Liver (tissue), 10 donors: ENCODE measurements at places on chromosomes 2 and 18.

DNA sequence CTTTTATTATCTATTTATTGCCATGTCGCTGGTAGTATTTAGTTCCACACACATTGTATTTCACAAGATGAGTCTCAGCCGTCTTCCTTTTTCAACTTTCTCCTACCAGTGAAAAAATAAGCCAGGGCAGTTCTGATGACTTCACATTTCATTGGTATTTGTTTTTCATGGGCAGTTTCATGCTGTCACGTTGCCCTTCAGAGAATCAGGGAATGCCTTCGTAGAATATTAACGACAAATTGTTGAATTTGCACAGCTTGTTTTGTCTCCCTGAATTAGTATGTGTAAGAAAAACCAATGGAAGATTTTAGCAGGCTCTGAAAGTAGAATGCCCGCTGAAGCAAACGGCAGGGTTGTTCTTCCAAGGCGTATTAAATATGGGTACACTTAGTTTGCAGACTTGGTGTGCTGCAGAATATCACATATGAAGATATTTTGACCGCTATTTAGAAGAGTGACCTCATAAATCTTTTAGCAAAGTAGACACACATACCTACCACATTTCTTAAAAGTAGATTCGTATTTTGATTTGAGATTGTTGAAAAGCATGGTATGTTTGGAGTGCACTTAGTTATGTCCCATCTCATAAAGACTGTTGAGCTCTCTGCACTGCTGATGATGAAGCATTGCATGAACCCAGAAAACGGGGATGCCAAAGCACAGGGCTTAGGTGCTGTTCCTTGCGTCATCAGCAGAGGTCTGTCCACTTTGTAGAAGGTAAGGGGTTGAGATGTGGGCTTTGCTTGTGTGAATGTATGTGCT lies 2.9 kb downstream of the NEDD4L start:
- DNase-seq = no peak

DNA sequence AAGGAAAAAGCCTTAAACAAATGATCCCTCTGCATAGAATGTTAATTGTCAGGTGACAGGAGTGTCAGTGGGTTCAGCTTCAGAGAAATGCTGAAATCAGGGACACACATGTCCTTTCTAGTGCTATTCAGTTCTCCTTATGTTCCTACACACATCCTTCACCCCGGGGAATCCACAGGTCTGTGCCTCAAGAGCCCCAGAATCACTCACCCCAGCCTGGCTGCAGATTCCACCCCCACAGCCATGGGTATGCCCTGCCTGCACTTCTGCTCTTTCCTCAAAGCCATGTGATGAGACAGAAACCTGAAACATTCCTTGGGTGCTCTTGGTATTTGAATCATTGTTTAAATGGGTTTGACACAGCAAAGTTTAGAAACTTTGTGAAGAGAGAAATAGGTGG lies 27.4 kb upstream of the FZD7 start:
- DNase-seq = no peak

- no peak for DNase-seq
These were observed 1631.7 kb downstream of the DPP10 start for GRCh38 chr2:116074161-116074560.

- no peak for DNase-seq
These were observed 197.5 kb downstream of the LTBP1 start for GRCh38 chr2:33144243-33144642.

DNA sequence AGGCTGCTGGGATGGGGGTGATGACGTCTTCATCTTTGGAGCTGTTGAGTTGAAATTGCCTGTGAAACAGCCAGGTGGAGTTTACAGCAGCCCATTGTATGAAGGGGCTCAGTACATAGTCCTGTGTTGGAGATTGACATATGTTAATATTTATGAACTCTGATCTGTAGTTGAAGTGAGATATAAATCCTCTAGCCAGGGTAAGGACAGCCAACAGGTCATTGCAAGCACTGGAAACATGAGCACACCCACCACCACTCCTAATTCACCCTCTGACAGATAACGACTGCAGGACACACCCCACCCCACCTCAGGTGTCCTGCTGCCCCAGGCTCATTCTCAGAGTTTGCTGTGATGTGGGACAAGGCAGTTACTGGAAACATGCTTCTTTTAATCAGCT lies 112.4 kb upstream of the TRIB2 start:
- DNase-seq = no peak

DNA sequence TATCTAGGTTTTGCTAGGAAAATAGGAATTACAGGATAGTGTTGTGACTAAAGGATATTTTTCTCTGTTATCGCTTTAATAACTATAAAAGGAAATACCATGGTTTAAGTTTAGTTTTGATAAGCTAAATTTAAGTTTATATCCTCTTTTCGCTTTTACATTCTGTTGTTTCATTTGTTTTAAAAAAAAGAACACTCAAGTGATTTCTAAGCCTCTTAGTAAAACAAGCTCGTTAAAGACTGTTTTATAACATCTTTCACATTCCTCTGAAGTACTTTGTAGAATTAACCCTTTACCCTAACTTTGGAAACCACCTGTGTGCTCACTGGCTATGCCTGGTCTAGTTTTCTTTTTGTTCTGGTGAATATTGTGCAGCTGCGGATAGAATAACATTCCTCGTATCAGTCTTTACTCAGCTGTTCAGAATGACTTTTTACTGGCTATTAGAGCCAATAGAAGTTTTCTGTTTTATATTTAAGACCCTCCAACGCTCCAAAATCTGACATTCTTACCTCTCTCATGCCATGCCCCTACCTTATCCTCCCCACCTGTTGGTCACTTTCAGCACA lies 183.1 kb downstream of the PTPRM start:
- no peak for DNase-seq

- DNase-seq = no peak
These were observed 41.0 kb downstream of the PTGR3 start for GRCh38 chr18:75167759-75168618.

- no peak for DNase-seq
These were observed 37.6 kb upstream of the PLEKHM3 start for GRCh38 chr2:208062961-208063360.

GRCh38 chr2:145654746-145655145 lies 1134.8 kb upstream of the ZEB2 start:
- DNase-seq = no peak

GRCh38 chr18:12433829-12434540 lies 26.3 kb downstream of the PRELID3A start:
- DNase-seq = no peak

- no peak for DNase-seq
These were observed 184.0 kb downstream of the CELF4 start for GRCh38 chr18:37381554-37381953.
